ENCODE measurements at places on chromosomes 3 and 15. TPM values are rescaled to one million over a fixed set of nuclear protein-coding genes. Genes with fewer than 3 reads are reported as not detected.
A peak's percentile ranks its signal among the peaks of the same experiment; 100 is the strongest.

- peak; percentile 14 for DNase-seq
Measured at GRCh38 chr15:95024351-95024750, 793.0 kb downstream of the MCTP2 start.

GRCh38 chr15:67161412-67161811 is 93.0 kb downstream of the AAGAB start:
- no peak for DNase-seq

DNA sequence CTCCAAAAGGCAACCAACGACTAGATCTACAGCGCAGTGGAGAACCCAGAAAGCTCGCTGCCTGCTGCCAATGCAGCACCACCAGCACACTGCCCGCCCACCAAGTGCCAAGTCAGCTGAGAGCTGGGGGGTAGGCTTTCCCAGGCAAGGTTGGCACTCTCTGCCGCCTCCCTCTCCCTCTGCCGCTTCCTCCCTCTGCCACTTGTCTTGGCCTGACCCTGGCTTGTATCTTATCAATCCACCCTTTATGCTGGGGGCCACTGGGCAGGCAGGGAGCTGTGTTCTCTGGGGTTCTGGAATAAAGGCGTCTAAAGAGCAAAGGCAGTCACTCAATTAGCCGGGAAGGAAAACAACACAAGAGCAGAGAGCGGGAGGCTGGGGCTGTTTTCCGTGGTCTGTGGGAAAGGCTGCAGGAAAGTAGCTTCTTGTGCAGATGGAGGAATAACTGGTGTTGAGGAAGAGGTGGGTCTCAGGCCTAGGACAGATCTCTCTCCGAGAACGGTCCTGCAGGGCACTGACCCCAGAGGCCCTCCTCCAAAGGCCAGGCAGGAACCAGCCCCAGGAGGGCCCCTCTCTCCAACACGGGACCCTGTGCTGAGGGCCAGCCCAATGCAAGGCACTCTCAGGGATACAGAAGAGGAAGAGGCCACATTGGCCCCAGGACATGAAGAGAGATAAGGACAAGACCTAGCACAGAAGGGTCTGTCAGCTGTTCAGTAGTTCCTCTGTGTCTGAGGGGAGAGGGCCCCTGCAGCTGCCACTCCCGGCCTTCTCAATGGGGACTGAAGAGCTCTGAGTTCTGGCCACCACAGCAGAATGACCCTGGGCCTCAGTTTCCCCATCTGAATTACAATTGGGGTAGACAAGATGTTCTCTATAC is 30.8 kb downstream of the ACSBG1 start:
- no peak for DNase-seq

GRCh38 chr3:31314258-31314657 is 218.5 kb upstream of the STT3B start:
- no peak for DNase-seq

DNA sequence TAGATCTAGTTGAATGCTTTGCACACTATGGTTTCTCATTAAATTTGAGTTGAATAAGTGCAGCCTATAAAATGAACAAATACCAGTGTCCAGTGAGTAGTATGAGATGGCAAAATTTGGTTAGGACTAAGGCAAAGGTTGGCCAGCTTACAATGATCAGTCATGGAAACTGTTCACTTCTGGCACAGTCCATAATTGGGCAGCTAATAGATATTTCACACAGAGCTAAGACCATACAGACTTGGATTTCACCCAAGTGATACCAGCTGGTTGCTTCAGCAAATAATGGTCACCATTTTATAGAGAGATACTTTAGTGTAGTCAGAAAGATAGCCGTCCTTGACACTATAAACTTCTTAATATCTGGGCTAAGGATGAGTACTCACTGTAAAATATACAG is 15.7 kb downstream of the GAP43 start:
- no peak for DNase-seq

- DNase-seq, result no peak
Measured at GRCh38 chr15:76809412-76810103, 95.6 kb downstream of the SCAPER start.

ZNF148 gene
- total RNA-seq, result 62.9 TPM

HYPK gene
- total RNA-seq, result 3.7 TPM

All from fibroblast of the aortic adventitia (primary cell).